ENCODE measurements at places on chromosomes 3 and 15.

- DNase-seq: peak; percentile 34
These were observed 35.9 kb downstream of the HMCES start for GRCh38 chr3:129314386-129315222.

- no peak for DNase-seq
These were observed 2.7 kb downstream of the BNIP2 start for GRCh38 chr15:59686389-59686788.

DNA sequence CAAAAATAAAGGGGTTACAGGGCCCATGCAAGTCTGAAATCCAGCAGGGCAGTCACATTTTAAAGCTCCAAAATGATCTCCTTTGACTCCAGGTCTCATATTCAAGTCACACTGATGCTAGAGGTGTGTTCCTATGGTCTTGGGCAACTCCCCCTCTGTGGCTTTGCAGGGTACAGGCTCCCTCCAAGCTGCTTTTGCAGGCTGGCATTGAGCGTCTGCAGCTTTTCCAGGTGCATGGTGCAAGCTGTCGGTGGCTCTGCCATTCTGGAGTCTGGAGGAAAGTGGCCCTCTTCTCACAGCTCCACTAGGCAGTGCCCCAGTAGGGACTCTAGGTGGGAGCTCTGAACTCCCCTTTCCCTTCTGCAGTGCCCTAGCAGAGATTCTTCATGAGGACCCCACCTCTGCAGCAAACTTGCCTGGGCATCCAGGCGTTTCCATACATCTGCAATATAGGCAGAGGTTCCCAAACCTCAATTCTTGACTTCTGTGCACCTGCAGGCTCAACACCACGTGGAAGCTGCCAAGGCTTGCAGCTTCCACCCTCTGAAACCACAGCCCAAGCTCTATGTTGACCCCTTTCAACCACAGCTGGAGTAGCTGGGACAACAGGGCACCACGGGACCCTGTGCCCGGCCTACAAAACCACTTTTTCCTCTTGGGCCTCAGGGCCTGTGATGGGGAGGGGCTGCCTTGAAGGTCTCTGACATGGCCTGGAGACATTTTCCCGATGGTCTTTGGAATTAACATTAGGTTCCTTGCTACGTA is 80.1 kb upstream of the PLSCR5 start:
- DNase-seq: no peak

- no peak for DNase-seq
These were observed 310.2 kb downstream of the TBC1D5 start for GRCh38 chr3:17432236-17432635.

DNA sequence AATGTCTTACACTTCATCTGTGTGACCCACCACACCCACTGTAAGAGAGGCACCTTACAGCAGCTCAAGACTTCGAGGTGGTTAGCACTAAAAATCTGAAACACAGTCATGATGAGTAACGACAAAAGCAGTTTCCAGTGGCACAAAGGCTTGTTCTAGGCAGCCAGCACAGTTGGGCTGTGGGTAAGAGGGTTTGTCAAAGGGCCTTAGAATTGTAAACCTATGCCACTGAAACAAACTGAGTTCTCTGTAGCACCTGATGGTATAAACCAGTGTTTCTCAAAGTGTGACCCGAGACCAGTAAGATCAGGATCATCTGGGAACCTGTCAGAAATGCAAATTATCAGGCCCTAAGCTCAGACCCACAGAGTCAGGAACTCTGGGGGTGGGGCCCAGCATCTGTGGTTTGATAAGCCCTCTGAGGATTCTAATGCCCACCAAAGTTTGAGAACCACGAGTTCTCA is 36.5 kb downstream of the DAPK2 start:
- peak; percentile 33 for DNase-seq

- DNase-seq: no peak
These were observed 105.6 kb upstream of the SLC4A7 start for GRCh38 chr3:27589795-27590194.

GRCh38 chr3:141656771-141657170 is 81.3 kb upstream of the RNF7 start:
- DNase-seq: no peak

Data from activated CD4-positive, alpha-beta T cell treated with anti-CD3 and anti-CD28 coated beads for 4 hours (primary cell).